WTC11 (cell line): ENCODE measurements at places on chromosomes 16 and 17. TPM values are rescaled to one million over a fixed set of nuclear protein-coding genes. Genes with fewer than 3 reads are reported as not detected.

DNA sequence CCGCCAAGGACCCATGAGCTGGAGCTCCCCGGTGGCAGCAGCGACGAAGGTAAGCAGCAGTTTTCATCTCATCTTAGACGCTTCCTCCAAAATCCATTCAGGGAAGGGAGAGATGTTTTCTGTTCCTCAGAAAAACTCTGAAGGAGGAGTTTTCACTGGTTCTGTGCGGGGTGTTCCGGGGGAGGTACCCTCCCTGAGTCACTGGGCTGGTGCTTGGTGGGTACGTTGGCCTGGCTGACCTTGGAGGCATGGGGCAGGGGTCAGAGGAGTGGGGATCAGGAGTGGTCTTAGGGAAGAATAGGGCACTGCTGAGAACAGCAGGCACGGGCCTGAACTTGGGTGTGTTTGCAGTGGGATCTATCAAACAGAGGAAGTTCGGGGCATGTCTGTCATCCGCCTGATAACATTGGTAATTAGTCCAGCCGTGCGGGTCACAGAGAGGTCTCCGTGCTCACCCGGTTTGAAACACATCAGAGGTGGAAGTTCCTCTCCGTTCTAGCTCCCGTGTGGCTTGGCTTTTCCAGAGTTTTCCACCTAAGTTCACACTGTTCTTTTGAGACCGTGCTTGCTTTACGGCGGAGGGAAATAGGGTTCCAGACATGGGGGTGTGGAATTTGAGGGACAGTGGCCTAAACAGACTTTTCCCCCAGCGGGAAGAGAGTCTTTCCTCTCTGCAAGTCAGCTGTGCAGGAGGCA, 59.6 kb upstream of the CIBAR2 start:
- DNase-seq: no peak
- peak overlapping the region; percentile 15; the same call in 1 of the 2 replicates for H3K27ac ChIP-seq
- peaks cover 22% of the 10 kb centered on the region for H3K27me3 ChIP-seq
- H3K36me3 ChIP-seq: no peaks in the 10 kb centered on the region
- H3K4me1 ChIP-seq: peaks cover 67% of the 10 kb centered on the region
- peak overlapping the region; percentile 38 for H3K4me3 ChIP-seq

GRCh38 chr17:18866866-18867813, 9.2 kb downstream of the PRPSAP2 start:
- H3K27ac ChIP-seq: no peak overlapping the region
- DNase-seq: no peak
- peaks cover 3% of the 10 kb centered on the region; the same call in 1 of the 2 replicates for H3K4me1 ChIP-seq

GRCh38 chr16:54121539-54122295, 164.9 kb downstream of the IRX3 start:
- no peaks in the 10 kb centered on the region; the same call in 1 of the 2 replicates for H3K27me3 ChIP-seq
- H3K36me3 ChIP-seq: no peaks in the 10 kb centered on the region
- H3K4me3 ChIP-seq: no peak overlapping the region
- DNase-seq: no peak

GRCh38 chr16:24509536-24509935, 29.8 kb upstream of the RBBP6 start:
- H3K4me1 ChIP-seq: 0 out of 2 replicates have a peak, but pooled peaks cover 3% of the 10 kb centered on the region
- no peaks in the 10 kb centered on the region for H3K36me3 ChIP-seq
- no peak overlapping the region for H3K4me3 ChIP-seq
- DNase-seq: no peak

- H3K4me1 ChIP-seq: no peaks in the 10 kb centered on the region
- no peak overlapping the region for H3K27ac ChIP-seq
- DNase-seq: no peak
- H3K36me3 ChIP-seq: no peaks in the 10 kb centered on the region
Measured at GRCh38 chr16:83353241-83353640, 454.5 kb upstream of the HSBP1 start.

DNA sequence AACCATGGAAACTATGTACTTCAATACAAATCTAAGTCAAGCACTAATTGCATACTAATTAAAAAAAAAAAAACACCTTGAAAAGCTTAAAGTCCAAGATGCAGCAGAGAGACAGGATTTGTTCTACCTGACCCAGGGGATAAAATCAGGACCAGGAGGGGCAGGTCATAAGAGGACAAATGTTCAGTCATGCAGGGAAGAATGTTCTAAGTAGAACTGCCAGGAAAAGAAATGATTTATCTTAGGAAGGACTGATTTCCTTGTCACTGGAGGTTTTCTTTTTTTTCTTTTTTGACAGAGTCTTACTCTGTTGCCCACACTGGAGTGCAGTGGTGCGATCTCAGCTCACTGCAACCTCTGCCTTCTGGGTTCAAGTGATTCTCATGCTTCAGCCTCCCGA, 9.1 kb upstream of the GHDC start:
- no peak overlapping the region for H3K4me3 ChIP-seq
- DNase-seq: no peak
- H3K27ac ChIP-seq: no peak overlapping the region
- no peaks in the 10 kb centered on the region for H3K27me3 ChIP-seq
- 0 out of 2 replicates have a peak, but pooled peaks cover 3% of the 10 kb centered on the region for H3K4me1 ChIP-seq
- peaks cover 9% of the 10 kb centered on the region for H3K36me3 ChIP-seq

GRCh38 chr17:50938821-50939541, 72.8 kb upstream of the TOB1 start:
- H3K27me3 ChIP-seq: peaks cover 15% of the 10 kb centered on the region
- no peak overlapping the region for H3K4me3 ChIP-seq
- H3K27ac ChIP-seq: no peak overlapping the region

GRCh38 chr16:89230255-89230654, 12.8 kb downstream of the ZNF778 start:
- no peaks in the 10 kb centered on the region for H3K27me3 ChIP-seq
- no peak for DNase-seq
- H3K4me1 ChIP-seq: no peaks in the 10 kb centered on the region
- H3K4me3 ChIP-seq: no peak overlapping the region
- no peak overlapping the region for H3K27ac ChIP-seq
- H3K36me3 ChIP-seq: peaks cover 83% of the 10 kb centered on the region

DNA sequence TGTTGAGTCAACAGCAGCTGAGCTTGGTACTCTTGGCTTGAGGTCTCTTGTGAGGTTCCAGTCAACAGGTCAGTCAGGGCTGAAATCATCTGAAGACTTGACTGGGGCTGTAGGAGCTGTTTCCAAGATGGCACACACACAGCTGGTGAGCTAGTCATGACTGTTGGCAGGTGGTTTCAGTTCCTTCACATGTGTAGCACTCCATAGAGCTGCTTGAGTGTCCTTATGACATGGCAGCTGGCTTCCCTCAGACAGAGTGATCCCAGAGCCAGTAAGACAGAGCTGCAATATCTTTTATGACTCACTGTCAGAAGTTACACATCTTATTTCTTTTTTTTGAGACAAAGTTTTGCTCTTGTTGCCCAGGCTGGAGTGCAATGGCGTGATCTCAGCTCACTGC, 19.5 kb upstream of the GAS7 start:
- DNase-seq: no peak
- H3K27me3 ChIP-seq: no peaks in the 10 kb centered on the region
- no peak overlapping the region for H3K27ac ChIP-seq
- no peaks in the 10 kb centered on the region for H3K36me3 ChIP-seq
- no peak overlapping the region for H3K4me3 ChIP-seq
- peaks cover 18% of the 10 kb centered on the region for H3K4me1 ChIP-seq

GRCh38 chr17:17376362-17376761, 73.2 kb downstream of the NT5M start:
- no peaks in the 10 kb centered on the region for H3K27me3 ChIP-seq
- no peaks in the 10 kb centered on the region for H3K36me3 ChIP-seq
- H3K4me3 ChIP-seq: no peak overlapping the region

GRCh38 chr17:2056206-2057174, 1.6 kb downstream of the HIC1 start:
- H3K27me3 ChIP-seq: peaks cover 73% of the 10 kb centered on the region
- DNase-seq: peak; percentile 49
- H3K36me3 ChIP-seq: no peaks in the 10 kb centered on the region
- H3K27ac ChIP-seq: no peak overlapping the region

DNA sequence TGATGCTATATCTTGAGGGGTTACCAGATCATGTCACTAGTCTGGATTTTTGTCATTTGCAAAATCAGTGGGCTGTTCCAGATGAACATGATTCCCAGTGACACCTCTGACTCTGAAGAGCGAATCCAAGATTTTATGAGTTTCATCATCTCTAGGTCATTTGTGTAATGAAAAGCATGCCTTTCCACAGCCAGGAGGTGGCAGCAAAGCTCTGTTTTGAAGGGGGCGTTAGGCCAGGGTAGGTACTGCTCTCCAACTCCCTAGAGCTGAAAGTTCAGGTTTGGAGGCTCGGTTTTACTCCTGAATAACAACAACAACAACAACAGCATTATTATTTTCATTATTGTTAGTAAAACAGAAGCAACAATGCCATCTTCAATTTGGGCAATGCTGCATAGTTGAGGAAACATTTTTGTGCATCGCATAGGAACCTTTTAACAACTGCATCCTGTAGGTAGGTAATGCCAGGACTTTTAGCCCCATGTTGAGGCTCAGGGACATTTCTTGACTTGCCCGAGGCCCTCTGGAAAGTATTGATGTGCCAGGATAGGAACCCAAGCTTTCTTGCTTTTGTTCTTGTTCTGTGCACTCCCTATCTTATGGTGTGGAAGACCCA, 77.0 kb downstream of the MYH13 start:
- peak; percentile 80 for DNase-seq
- H3K4me1 ChIP-seq: peaks cover 12% of the 10 kb centered on the region
- no peaks in the 10 kb centered on the region for H3K36me3 ChIP-seq
- H3K27ac ChIP-seq: no peak overlapping the region
- no peaks in the 10 kb centered on the region; the same call in 1 of the 2 replicates for H3K27me3 ChIP-seq

DNA sequence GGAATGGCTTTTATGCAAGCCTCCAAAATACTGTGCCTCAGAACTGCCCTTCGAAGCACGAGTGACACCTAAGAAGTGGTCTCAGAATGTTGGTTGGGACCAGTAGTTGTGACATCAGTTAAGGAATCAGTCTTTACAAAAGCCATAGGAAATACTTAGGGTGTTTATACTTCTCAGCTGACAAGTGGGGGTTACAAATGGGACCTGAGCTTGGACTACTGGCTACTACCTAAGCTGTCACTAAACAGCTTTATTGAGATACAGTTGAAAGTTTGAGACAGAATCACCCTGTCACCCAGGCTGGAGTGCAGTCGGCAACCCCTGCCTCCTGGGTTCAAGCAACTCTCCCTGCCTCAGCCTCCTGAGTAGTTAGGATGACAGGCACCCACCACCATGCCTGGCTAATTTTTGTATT, 5.0 kb downstream of the RPL19 start:
- peaks cover 48% of the 10 kb centered on the region for H3K36me3 ChIP-seq
- peak overlapping the region; percentile 33; the same call in 1 of the 2 replicates for H3K27ac ChIP-seq
- no peak overlapping the region for H3K4me3 ChIP-seq
- DNase-seq: no peak
- H3K4me1 ChIP-seq: peaks cover 43% of the 10 kb centered on the region

GRCh38 chr17:1996800-1997288, 28.3 kb downstream of the RTN4RL1 start:
- H3K27me3 ChIP-seq: peaks cover 30% of the 10 kb centered on the region
- peaks cover 31% of the 10 kb centered on the region for H3K4me1 ChIP-seq
- H3K27ac ChIP-seq: no peak overlapping the region

DNA sequence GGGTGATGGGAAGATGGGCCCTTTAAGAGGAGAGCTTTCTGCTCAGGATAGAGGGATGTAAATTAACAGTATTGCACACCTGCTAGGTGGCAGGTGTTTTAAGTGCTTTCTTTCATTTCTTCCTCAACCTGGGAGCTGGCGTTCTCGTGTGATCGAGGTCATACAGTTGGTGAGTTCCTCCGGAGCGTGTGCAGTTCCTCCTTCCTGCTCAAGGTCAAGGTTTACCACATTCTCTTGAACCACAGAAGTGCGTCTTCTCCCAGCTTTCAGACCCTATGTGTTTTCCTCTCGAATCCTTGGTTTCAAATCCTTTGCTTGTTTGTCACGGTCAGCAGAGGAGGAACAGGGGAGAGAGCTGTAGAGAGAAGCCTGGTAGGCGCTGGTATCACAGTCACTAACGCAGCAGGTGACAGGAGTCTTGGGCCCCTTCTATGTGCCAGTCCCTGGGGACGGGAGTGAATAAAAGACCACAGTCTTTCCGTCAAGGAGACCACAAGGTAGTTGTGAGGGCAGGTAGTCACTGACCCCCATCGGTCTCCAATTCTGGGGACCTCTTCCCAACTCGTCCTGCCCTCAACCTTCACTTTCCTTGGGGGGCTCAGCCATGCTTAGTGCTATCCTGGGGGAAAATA, 791 bp downstream of the DNAI2 start:
- H3K4me3 ChIP-seq: peak overlapping the region; percentile 62; the same call in 1 of the 2 replicates
- no peak for DNase-seq
- peaks cover 38% of the 10 kb centered on the region for H3K27me3 ChIP-seq
- H3K4me1 ChIP-seq: peaks cover 32% of the 10 kb centered on the region

- no peaks in the 10 kb centered on the region for H3K27me3 ChIP-seq
- no peak overlapping the region for H3K4me3 ChIP-seq
- no peak for DNase-seq
- H3K36me3 ChIP-seq: no peaks in the 10 kb centered on the region
Measured at GRCh38 chr16:78504401-78504851, 405.0 kb downstream of the WWOX start.

DNA sequence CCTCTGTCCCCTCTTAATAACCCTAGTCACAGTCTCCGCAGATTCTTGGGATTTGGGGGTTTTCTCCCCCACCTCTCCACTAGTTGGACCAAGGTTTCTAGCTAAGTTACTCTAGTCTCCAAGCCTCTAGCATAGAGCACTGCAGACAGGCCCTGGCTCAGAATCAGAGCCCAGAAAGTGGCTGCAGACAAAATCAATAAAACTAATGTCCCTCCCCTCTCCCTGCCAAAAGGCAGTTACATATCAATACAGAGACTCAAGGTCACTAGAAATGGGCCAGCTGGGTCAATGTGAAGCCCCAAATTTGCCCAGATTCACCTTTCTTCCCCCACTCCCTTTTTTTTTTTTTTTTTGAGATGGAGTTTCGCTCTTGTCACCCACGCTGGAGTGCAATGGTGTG, 5.6 kb downstream of the CCL22 start:
- H3K36me3 ChIP-seq: no peaks in the 10 kb centered on the region
- H3K27ac ChIP-seq: no peak overlapping the region
- H3K4me3 ChIP-seq: no peak overlapping the region

ALOX12 gene
- 1.6 to 1.9 TPM (median 1.9 TPM) in 3 replicates for total RNA-seq

RAB37 gene
- total RNA-seq: 8.8 to 9.4 TPM (median 8.9 TPM) in 3 replicates

GPRC5B gene
- 104 to 107 TPM (median 105 TPM) in 3 replicates for total RNA-seq

ABAT gene
- total RNA-seq: 4.4 to 6.6 TPM (median 5.4 TPM) in 3 replicates

CLDN6 gene
- 746 to 778 TPM (median 775 TPM) in 3 replicates for total RNA-seq

MYH8 gene
- total RNA-seq: not detected in 3 replicates

ADCY7 gene
- total RNA-seq: 5.9 to 8.0 TPM (median 6.6 TPM) in 3 replicates

HNF1B gene
- total RNA-seq: 0.14 to 0.26 TPM (median 0.23 TPM) in 3 replicates
